ENCODE measurements at places on chromosomes 7 and 10.

GRCh38 chr7:148939128-148939755 lies 55.2 kb upstream of the EZH2 start:
- no peak for DNase-seq

DNA sequence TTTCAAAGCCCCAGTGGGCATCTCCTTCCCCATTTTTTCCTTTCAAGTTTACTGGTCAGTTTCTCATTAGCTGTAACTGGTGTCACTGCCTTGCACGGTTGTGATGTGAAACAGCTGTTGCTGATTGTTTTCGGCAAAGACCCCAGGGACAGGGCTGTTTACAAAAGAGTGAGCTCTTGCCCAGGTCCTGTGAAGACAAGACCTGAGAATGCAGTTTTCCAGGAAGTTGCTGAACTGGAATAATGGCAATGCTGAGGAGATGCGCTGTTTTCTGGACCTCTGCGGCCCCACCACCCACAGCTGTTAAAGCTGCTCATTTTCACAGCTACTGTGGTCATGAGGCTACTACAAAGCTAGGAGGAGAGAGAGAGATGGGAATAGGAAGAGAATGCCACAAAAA lies 116.6 kb upstream of the RSU1 start:
- DNase-seq = no peak

- DNase-seq = no peak
Measured at GRCh38 chr10:34152434-34152833, 662.7 kb downstream of the PARD3 start.

DNA sequence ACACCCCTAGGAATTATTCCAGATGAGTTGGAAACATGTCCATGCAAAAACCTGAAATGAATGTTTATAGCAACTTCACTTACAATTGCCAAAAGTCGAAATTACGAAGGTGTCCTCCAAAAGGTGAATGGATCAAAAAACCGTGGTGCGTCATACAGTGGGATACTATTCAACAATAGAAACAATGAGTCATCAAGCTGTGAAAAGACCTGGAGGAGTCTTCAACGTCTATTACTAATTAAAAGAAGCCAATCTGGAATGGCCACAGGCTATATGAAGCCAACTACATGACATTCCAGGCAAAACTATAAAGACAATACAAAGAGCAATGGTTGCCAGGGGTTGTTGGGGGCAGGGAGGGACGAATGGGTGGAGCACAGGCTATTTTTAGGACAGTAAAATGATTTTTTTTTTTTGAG lies 12.6 kb upstream of the PPP2R2D start:
- DNase-seq = no peak

DNA sequence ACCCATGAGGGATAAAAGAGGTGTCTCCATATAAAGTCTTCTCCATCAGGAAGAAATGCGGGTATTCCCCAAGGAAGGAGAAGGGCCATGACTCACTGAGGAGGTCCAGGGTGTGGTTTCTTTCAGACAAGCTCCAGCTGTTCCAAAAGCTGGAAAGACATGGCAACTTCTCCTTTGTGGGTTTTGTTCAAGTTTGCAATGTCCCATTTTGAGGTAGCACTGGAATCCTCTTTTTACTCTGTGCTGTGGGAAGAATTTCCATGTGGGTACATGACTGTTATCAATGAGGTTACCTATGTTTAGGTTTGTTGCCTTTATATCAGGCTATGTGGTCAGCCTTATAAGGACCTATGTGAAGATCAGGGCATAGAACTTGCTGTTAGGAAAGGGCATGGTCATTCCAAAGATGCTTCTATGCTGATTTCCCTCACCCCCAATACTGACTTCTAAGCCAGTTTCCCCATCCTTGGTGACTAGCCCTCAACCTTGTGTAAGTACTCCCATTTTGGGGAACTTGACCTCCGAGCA lies 697.5 kb downstream of the INHBA start:
- peak; percentile 96 for DNase-seq

GRCh38 chr10:83346266-83346910 lies 792.9 kb upstream of the GHITM start:
- no peak for DNase-seq

DNA sequence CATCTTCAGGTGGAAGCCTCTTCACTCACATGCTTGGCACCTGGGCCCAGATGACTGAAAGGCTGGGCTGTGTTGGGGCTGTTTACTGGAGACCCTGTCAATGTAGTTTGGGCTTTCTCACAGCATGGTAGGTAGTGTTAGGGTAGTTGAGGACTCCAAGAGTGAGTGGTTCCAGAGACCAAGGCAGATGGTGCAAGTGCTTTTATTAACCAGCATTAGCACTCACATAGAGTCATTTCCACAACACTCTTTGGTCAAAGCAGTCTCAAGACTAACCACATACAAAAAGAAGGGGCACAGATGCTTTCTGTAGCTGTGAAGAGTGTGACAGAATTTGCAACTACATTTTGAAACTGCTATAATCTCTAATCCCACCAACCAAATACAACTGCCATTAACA lies 135.0 kb downstream of the RTKN2 start:
- no peak for DNase-seq

DNA sequence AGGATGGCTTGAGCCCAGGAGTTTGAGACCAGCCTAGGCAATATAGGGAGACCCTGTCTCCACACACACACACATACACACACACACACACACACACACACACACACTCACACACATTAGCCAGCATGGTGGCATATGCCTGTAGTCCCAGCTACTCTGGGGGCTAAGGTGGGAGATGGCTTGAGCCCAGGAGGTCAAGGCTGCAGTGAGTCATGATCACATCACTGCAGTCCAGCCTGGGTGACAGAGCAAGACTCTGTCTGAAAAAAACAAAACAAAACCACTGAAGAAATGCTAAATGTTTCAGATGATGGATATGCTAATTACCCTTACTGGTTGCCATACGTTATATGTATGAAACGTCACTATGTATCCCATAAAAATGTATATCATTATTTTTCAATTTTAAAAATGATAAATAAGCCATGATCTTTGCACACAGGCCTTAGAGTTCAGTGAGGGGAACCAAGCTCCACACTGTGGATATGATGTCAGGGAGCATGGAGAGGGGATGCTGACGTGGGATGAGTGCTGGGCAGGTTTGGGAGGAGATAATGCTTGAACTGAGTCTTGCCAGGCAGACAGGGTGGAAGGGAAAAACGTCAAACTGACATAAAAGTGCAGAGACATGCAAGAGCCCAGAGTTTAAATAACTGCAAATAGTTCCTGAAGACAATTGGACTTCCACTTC lies 45.9 kb upstream of the ARHGAP12 start:
- no peak for DNase-seq

DNA sequence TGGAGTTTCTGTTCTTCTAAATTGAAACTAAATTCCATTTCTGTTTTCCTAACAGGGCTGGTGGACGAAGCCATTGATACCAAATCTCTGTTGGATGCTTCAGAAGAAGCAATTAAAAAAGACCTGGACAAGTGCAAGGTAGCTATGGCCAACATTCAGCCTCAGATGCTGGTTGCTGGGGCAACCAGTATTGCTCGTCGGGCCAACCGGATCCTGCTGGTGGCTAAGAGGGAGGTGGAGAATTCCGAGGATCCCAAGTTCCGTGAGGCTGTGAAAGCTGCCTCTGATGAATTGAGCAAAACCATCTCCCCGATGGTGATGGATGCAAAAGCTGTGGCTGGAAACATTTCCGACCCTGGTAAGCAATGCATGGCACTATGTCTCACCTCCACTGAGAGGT lies 45.6 kb downstream of the AP3M1 start:
- DNase-seq = no peak

GRCh38 chr7:157558061-157558460 lies 221.3 kb downstream of the DNAJB6 start:
- no peak for DNase-seq

GRCh38 chr10:34931216-34931615 lies 116.1 kb upstream of the PARD3 start:
- DNase-seq = no peak

DNA sequence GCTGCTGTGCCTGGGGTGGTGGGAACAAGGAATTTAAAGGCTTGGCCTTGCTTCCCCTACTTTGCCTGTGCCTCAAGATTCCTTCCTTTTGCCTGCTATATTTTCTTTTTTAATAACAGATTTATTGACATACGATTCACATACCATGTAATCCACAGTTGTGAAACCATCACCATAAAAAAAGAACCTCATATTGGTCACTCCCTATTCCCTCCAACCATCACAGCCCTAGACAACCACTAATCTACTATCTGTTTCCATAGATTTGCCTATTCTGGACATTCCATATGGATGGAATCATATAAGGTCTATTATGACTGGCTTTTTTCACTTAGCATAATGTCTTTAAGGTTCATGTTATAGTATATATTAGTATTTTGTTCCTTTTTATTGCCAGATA lies 59.3 kb upstream of the TRIM8 start:
- no peak for DNase-seq

- DNase-seq = no peak
Measured at GRCh38 chr10:21171197-21171935, 274.3 kb upstream of the NEBL start.

DNA sequence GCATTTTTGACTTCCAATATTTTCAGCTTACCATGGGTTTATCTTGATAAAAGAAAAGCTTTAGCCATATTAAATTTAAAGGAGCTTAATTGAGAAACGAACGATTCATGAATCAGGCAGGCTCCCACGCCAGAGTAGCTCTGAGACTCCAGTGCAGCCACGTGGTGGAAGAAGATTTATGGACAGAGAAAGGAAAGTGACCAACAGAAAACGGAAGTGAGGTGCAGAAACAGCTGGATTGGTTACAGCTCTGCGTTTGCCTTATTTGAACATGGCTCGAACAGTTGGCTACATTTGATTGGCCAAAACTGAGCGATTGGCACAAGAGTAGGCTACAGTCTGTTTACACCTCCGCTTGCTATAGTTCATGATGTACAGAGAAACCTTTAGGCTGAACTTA lies 395.4 kb downstream of the GATA3 start:
- no peak for DNase-seq

GRCh38 chr10:60430836-60431597 lies 41.3 kb upstream of the ANK3 start:
- peak; percentile 26 for DNase-seq

- DNase-seq = no peak
Measured at GRCh38 chr10:124717911-124718741, 26.1 kb downstream of the FAM53B start.

DNA sequence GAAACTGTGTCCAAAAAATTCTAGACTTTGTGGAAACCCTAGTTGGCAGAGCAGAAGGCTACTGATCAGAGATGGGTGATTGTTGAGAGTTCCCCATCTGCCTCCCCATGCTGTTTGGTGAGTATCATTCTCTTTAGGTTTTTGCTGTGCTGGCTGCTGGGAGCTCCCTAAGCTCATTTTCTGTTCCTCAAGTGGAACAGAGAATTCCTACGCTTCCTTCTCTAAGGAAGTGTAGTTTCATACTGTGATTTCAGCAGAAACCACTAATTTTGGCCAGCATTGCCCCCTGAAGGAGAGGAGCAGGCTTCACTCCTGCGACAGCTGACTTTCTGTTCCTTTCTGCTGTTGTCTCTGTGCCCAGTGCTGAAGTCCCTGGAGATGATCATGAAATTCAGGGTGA lies 355.3 kb upstream of the NPVF start:
- DNase-seq = no peak

DNA sequence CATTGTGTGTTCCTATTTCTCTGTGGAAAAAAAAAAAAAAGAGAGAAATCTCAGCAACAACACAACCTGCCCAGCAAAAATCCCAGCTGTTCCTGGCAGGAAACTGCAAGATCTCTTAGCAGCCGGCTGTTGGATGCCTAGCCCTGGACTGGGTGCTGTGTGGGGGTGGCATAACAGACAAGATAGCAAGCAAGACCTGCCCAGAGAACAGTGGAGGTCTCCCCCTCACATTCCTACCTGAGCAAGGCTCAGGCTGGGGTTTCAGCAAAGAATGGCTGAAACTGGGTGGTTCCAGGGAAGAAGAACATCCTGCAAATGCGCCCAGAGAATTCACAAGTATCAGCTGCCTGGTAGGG lies 248.8 kb upstream of the ZMIZ1 start:
- DNase-seq = no peak

DNA sequence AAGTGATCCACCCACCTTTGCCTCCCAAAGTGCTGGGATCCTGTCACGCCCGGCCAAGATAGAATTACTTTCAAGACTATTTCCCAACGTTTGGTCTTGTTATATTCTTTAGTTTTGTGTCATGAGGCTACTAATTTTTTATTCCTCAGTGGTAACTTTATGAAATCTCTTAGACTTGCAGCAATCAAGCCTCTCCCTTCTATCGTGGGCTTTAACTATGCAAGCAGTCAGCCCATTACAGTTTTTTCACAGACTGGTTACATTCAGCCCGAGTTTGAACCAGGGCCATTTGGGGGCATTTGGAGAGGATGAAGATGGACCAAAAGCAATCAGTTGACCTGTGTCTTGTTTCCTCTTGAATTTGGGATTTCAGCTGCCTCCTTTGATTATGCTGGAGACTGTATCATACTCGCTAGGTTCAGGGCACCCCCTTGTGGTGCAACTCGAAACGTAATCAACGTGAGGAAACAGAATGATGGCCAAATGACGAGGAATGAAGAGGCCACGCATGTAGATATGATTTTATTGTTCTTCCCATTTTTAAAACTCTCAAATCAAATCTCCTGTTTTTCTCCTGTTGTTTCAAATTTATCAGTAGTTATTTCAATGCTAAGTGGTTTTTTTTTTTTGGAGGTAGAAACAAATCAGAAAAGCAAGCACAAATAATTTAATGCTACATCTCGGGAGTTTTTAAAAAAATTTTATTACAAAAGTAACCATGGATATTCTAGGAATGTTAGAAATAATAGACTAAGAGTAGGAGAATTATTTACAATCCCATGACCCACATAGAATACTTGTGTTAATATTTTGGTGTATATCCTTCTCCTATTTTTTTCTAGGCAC lies 151.6 kb downstream of the KIAA1217 start:
- peak; percentile 83 for DNase-seq

DNA sequence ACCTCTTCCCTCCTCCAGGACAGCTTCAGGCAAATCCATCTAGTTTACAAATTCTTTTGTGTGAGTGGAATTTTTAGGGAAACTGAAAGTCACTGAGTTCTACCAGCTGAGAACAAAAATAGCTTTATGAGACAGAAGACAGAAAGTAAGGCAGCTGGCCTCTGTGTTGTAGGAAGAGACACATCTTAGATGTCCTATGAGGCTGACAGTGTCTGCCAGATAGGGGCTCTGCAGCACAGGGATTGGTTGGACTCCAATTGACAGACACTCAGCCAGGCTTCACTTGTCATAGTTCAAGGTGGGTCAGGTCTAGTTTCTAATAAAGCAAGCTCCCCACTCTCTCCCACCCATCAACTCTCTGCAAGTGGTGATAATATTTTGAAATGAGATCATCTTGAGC lies 574.9 kb downstream of the CCSER2 start:
- no peak for DNase-seq

GRCh38 chr10:2077231-2077630 lies 339.9 kb upstream of the ADARB2 start:
- DNase-seq = no peak

GRCh38 chr7:988963-989529 lies 6.1 kb downstream of the CYP2W1 start:
- no peak for DNase-seq

- DNase-seq = no peak
Measured at GRCh38 chr10:69119896-69120295, 4.1 kb upstream of the VPS26A start.

DNA sequence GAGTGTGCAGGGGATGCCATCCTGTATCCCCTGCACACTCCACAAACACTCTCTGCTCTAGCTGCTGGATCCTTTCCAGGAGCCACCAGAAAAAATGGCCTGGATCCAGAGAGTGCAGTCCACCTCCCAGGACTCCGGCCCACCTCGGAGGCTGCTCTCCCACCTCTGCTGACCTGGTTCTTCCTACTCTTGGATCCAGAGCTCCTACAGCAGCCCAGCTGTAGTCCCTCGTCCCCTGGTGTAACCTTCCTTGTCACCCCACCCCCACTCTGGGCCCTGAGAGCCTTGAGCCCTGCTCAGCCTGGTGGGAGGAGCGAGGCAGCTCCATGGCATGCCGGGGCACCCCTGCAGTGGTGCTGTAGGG lies 54.4 kb downstream of the GOLGA7B start:
- DNase-seq = no peak
